NCI-H2107 (cell line): ENCODE measurements at places on chromosomes 1 and 21.

DNA sequence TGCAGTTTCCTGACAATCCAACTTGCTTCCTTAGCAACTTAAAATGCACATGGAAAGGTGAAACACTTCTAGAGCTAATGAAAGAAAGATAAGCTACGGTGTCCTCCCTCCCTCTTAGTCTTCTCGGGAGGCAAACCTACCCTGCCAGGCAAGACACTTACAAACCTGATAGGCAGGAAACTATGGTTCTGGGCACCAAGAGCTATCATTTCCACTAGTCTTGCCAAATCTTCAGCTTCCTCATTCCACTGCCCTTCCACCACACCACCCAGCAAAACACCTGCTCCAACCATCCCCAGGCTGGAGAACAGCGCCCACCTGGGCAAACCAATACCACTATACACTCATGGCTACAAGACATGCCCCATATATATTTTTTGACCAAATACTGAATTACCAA, 15.2 kb downstream of the NDC1 start:
- DNase-seq: no peak

DNA sequence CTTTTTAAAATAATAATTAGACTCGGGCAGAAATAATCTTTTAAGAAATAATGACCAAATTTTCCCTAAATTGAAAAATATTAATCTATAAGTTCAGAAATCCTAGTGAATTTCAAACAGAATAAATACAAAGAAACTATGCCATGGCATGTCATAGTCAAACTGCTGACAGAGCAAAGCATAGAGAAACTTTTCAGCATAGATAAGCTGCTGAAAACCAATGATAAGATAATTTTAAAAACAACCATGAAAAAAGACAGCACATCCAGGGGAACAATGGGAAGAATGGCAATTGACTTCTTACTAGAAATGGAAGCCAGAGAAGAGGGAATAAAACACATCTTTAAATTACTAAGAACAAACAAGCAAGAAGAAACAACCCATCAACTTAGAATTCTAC, 19.8 kb downstream of the CD1D start:
- DNase-seq: no peak

- DNase-seq: no peak
These were observed 2.2 kb downstream of the PTGFRN start for GRCh38 chr1:116911779-116912469.

DNA sequence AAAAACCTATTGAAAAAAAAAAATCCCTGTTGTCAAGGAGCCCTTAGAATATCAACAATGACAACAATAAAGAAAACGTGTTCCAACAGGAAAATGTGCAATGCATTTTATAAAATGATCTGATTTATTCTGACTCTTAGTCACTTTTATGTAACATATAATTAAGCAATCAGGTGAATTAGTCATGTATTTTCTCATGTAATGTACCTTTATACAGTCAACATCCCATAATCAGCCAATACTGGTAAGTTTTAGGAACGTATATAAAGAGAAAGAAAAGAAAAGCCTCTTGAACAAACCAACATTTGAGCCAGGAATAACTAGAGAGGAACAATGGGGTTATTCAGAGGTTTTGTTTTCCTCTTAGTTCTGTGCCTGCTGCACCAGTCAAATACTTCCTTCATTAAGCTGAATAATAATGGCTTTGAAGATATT, at the start of gene CLCA4:
TSS of gene CLCA4 (plus strand) at position 292 of the 435 bp plus-strand sequence. CDS start at position 334, 42 bp downstream.
- no peak for DNase-seq
